Activated T-cell treated with anti-CD3 and anti-CD28 coated beads, Interleukin-2, amount 50 U/mL, for 1 hour (primary cell): ENCODE measurements at places on chromosomes 5 and 9.

GRCh38 chr9:106872641-106873040 lies 9.7 kb downstream of the ZNF462 start:
- no peak for DNase-seq

- no peak for DNase-seq
Measured at GRCh38 chr9:135920973-135921585, 13.7 kb upstream of the CAMSAP1 start.

GRCh38 chr5:30809933-30810332 lies 383.6 kb upstream of the CDH6 start:
- no peak for DNase-seq

DNA sequence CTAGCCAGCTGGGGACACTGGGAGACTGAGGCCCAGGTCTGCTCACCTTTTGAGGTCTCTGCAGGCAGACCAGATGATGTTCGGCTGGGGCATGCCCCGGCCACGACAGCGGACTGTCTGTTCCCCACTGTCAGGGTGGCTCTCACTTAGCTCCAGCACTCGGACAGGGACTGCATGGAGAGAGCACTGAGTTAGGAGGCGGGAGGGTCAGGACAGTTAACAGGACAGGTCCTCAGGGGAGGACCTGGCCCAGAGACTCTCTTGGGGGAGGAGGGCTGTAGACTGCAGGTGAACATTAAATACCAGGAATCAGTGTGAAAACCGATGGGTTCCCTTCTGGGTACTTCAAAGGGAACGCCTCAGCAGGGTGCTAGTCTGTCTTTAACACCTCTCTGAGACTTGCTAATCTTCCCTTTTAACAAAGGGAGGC lies 25.1 kb downstream of the PDGFRB start:
- no peak for DNase-seq

- no peak for DNase-seq
Measured at GRCh38 chr9:27792971-27793689, 219.8 kb upstream of the C9orf72 start.

DNA sequence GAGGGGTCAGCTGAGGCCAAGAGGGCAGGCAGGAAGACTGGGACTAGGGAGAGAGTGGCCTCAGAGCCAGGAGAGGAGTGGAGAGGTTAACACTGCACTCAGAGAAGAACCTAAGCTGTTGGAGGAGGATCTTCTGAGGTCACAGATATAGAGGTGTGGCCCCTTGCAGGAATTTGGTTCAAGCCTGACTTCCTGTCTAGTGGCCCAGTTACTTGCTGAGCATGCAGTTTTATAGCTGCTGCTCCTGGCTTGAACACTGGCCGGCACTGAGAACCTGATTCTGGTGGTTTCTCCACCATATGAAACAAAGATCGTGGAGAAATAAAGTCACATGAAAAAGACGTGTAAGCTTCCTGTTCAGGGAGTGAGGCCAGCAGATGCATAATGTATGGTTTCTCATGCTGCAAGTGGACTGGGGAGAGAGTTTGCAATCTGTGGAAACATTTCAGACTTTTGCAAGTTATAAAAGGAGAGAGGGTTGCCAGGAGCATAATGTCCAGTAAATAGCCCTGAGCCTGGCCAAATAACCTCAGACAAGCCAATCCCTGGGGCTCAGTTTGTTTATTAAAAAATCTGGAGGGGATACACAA lies 82.6 kb downstream of the GALNT10 start:
- DNase-seq, result no peak

GRCh38 chr9:19925674-19926503 lies 137.1 kb upstream of the SLC24A2 start:
- peak; percentile 69 for DNase-seq

GRCh38 chr5:119267958-119268386 lies 87.8 kb upstream of the TNFAIP8 start:
- DNase-seq, result peak; percentile 79

DNA sequence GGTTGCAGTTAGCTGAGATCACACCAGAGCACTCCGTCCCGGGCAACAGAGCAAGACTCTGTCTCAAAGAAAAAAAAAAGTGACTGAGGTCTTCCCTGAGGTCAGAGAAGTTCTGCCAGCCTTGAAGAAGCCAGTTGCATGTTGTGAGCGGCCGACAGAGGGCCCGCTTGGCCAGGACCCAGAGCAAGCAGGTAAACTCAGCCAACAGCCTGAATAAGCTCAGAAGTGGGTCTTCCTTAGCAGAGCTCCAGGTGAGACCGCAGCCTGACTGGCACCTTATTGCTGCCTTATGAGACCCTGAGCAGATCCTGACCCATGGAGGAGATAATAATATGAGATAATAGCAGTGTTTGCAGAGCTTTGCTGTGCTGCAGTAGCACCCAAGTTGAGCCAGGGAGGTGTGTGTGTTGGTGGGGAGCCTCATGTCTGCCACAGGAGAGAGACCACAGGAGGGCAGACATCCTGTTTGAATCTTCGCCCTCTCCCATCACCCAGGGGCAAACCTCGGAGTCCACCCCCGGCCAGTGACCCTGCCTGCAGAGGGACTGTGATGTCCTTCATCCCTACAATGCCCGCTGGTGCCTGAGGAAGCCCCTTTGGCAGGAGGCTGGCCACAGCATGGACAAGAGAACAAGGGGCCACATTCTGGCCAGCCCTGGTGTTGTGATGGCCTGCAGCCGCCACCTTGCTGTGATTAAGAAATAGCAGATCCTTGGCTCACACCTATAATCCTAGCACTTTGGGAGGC lies 10.8 kb upstream of the BARX1 start:
- DNase-seq, result no peak

DNA sequence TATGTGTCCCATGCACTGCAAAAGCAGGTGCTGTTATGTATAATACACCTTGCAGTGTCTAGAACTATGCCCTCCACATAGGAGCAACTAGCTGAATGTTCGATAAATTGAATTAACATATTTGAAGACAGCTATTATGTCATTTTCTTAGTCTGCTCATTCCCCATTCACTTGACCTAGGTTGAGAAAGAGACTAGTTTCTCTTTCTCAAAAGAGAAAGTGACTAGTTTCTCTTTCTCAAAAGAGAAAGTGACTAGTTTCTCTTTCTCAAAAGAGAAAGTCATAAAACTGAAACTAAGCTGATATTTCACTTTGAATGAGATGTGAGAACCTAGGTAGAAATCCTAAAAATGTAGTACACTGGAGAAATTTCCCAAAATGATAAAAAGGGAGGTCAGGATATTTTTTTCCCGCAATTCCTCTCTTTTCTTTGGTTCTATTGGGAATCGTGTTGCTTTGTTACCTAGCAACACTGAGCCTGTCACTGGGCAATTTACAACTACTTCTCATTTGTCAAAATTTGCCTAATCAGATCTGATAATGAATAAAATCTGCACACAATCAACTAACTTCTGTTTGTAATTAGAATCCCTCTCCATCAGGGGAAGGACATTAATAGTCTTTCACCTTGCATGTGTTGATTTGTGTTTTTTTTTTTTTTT lies 132.0 kb upstream of the GRIA1 start:
- no peak for DNase-seq

DNA sequence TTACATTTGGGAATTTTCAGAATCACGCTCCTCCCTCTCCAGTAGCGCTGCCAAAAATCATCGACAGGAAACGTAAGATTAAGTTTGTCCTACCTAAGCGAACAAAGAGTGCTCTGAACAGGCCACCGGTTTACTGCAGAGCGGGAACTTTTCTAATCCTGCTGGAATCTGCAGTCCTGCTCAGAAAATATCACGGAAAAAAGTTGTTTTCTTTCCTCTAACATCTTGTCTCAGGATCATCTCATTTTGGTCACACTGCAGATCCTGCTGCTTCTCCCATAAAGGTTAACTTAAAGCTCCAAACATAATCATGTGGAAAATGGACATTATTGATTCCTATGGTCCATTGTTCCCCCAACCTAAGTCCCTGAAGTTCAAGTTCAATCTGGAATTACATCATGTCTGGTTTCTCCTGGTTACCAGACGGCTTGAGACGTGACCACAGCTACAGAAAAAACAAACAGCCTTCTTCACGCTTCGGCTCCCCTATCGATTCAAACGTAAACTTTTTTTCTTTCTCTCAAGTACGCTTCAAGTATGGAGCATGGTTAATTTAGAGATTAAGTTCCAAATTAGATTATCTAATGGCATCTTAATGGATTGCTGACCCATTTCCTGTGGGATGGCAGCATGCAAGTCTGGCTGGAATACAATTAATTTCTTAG lies 217.6 kb downstream of the NFIB start:
- DNase-seq, result no peak

DNA sequence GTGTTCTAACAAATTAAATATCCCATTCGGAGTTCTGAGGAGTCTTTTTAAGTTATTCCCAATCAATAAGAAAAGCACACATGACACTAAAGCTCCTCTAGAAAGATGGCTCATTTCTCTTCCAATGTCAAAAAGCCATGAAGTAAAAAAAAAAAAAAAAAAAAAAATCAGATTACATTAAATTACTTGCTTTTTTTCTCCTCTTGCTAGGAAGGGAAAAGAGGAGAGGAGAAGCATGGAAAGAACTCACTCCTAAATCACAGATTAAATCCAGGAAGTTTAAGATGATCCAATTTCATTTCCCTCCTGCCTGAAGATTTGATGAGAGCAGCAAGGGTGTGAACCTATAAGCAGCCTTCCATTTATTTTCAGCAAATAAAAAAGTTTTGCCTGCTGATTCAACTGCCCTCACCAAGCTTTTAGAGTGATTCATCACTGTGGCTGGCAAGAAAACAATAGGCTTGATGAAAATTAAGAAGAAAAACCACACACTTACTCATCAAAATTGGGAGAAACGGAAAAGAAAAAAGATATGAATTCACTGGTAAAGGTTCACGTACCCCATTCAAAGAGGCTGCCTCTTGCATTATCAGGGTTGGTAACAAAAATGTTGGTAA lies 19.7 kb downstream of the MYO10 start:
- DNase-seq, result no peak

DNA sequence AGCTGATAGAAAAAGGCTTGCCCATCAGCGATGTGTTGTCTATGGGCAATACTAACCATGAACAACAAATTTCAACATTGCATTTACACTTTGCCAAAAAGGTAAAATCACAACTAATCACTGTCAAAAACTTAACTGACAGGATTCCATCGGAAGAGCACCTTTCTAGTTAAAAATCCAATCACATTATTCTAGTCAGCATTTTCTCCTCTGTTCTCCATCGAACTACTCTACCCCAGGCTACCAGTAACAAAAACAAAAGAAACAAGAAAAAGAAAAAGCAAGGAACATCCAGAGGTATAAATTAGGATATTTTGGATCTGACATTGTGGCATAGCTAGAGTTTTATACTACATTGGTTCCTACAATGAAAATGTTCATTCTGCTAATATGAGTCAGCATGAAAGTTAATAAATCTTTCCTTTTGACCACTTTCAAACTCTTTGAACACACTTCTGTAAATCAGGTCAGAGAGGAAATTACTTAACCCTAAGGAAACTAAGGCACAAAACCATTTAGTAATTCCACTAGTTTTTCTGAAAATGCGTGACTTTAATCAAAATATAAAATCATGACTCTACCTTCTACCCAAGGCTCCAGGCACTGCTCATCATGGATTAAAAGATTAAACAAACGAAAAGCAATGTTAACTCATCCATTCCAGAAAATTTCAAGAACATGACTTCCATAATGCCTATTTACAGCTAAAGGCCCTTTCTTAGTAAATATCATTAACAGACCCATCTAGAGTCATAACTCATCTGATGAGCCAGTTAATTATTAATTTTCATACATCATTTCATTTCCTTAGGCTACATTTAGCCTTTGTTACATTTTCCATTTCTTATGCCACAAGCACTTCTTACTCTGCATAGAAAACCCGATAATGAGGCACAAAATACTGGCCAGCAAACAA lies 10.2 kb downstream of the GLIS3 start:
- DNase-seq, result no peak
